ENCODE measurements at places on chromosomes 11 and 22.

GRCh38 chr22:24016156-24016555, 5.1 kb downstream of the CABIN1 start:
- DNase-seq, result no peak

- no peak for DNase-seq
These were observed 37.7 kb downstream of the EIF4ENIF1 start for GRCh38 chr22:31451709-31452571.

DNA sequence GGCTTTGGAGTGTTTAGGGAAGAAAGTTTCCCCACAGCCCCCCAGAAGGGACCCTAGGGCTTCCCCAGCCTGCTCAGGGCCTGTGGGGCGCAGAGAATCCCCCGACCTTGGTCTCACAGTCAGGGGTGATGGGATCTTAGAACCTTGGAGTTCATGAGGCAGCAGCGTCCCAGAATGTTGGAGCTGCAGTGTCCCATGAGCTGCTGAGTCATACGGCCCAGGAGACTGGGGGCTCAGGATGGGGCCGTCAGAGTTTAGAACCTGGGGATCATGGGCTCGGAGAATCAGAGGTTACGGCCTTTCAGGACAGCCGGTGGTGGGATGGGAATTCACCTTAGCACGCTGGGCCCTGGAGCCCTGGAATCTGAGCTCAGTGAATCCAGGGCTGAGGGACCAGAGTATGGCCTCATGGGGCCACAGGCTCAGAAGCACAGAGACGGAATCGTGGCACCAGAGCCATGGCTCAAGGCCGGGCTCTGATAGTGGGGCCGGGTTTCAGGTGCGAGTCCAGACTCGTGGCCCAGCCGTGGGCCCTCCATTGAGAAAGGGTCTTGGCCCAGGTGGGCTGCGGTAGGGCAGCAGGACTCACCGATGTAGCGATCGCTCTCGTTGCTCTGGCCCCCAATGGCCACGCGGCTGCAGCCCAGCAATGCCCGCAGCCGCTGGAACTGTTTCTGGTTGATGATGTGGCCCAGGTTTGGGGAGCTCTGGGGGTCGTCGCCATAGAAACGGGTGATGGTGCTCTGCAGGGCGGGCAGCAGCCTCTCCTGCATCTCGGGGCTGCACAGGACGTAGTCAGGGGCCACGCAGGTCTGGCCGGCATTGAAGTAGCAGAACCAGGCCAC, 9.5 kb downstream of the ALDH3B2 start:
- no peak for DNase-seq

DNA sequence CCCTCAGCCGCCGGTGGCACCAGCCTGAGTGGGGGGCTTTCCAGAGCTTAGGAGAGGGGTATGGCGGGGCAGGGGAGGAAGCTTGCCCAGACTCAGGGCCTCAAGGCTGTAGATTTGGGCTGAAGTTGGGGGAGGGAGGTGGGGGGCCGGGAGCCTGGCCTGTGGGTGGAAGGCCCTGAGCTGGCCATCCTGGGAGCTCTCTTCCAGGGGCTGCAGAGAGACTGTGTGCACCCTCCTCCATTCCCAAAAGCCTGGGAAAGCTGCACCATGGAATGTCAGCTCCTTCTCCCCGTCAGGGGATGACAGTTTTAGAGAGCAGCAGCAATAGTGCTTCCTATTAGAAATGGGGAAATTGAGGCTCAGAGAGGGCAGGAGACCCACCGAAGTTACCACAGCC, 1.0 kb downstream of the SYT12 start:
- no peak for DNase-seq

GRCh38 chr11:73995731-73996130, 13.1 kb upstream of the UCP2 start:
- no peak for DNase-seq

DNA sequence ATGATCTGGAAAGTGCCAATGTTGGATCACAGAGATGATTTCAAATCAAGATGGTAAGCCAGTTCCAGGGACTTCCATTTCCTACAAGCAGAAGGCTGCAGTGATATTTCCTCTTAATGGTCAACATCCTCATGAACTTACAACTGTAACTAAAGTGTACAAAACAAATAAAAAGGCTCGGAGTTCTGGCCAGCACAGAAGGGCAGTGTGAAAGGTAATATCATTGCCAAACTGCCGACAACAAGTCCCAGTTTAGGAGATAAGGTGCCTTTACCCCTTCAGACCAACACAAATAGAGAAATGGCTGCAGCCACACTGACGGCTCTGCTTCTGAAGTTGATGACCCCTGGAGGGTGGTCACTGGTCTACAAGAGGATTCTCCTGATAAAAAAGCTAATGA, 91.1 kb downstream of the ETS1 start:
- DNase-seq, result no peak
